Uterus (tissue), 4 donors: ENCODE measurements at places on chromosomes 7 and 10. TPM values are rescaled to one million over a fixed set of nuclear protein-coding genes. Genes with fewer than 3 reads are reported as not detected.

Gene FAS
- total RNA-seq: 51.2 TPM

Gene PRF1
- 1.1 TPM for total RNA-seq

Gene DRGX
- not detected for total RNA-seq

- H3K4me1 ChIP-seq: no peaks in the 10 kb centered on the region
- H3K4me3 ChIP-seq: no peak overlapping the region
- no peaks in the 10 kb centered on the region for H3K27me3 ChIP-seq
These were observed 78.2 kb downstream of the MYL10 start for GRCh38 chr7:101550641-101551541.

DNA sequence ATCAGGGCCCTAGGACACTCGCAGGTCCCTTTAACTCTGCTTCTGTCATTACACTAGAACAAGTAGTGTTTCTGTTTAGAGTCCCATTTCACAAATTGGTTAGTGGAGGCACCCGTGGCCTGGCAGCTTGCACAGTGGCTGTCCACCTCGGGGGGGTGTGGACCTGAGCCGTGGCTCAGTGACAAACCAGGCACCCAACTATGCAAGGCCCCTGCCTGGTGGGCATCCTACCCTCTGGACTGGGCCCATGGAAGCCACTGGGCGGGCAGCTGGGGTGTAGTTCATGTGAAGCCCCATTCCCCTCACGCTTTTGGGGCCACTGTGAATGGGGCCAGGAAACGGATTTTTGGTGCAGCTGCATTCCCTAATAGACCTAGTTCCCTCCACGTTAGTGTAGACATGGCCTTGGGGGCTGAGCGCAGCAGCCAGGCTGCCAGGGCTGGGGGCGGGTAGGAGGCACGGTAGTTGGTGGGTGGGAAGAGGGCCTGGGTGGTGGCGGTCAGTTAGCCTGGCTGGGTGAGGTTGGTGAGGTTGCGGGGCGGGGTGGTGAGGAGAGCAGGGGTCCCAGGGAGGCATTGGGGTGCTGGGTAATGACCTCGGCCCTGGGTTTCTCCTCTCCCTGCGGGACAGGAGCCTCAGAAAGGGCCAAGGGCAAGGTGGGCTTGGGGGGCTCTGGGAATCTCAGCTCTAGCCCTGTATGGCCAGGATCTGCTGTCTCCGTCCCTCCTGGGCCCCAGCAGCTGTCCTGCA is 18.7 kb downstream of the ZNF316 start:
- no peak overlapping the region for H3K27ac ChIP-seq
- no peaks in the 10 kb centered on the region for H3K27me3 ChIP-seq
- H3K4me1 ChIP-seq: no peaks in the 10 kb centered on the region
- H3K36me3 ChIP-seq: no peaks in the 10 kb centered on the region
